ENCODE measurements at places on chromosomes 2 and 18. TPM values are rescaled to one million over a fixed set of nuclear protein-coding genes. Genes with fewer than 3 reads are reported as not detected.

IL36B gene
- not detected for total RNA-seq

IL1F10 gene
- total RNA-seq: not detected

FAM110C gene
- total RNA-seq: 3.9 TPM

IL18RAP gene
- total RNA-seq: 0.33 TPM

CLEC4F gene
- total RNA-seq: 9.1 TPM

PLEK gene
- total RNA-seq: 7.2 TPM

METTL4 gene
- 17.0 TPM for total RNA-seq
